ENCODE measurements at places on chromosomes 1 and 21. TPM values are rescaled to one million over a fixed set of nuclear protein-coding genes. Genes with fewer than 3 reads are reported as not detected.

Gene EXTL1
- 0.33 TPM for total RNA-seq

Gene HES3
- total RNA-seq = not detected

Gene MRPL55
- 52.3 TPM for total RNA-seq

Gene INTS11
- total RNA-seq = 121 TPM

Gene SERTAD4
- total RNA-seq = 2.6 TPM

Gene RNU1-3
- under 0.01 TPM for total RNA-seq

GRCh38 chr1:205800981-205801703 lies 11.9 kb downstream of the SLC41A1 start:
- H3K27ac ChIP-seq = peak overlapping the region; percentile 34
- no peak for DNase-seq
- H3K36me3 ChIP-seq = peaks cover 46% of the 10 kb centered on the region
- no peak overlapping the region for H3K4me3 ChIP-seq
- peaks cover 48% of the 10 kb centered on the region for H3K4me1 ChIP-seq
- no peaks in the 10 kb centered on the region for H3K27me3 ChIP-seq

DNA sequence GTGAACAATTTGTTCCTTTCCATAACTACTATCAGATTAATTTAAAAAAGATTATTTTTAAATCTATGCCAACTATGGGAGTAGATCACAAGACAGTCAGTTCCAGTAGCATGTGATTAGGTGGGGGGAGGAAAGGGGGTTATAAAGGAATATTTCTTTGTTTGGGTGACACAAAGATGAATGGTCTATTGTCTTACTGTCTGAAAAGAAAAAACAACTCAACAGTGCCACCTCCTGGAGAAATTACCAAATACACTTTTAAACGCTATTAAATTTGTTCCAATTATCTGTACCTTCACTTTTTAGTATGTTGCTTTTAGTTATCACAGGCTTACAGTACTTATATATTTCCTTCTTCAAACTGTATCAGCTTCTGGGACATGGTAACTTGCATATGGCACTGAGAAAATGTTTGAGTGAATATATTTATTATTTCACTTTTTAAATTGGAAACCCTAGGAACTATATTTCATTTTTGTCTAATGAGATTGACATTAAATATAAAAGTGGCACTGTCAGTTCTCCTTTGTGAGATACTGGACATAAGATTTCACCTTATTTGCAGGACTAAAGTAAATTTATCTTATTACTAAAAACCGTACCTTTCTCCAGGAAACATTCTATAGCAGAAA lies 1.7 kb upstream of the SORT1 start:
- peak overlapping the region; percentile 95 for H3K27ac ChIP-seq
- no peak overlapping the region for H3K4me3 ChIP-seq
- DNase-seq = no peak

DNA sequence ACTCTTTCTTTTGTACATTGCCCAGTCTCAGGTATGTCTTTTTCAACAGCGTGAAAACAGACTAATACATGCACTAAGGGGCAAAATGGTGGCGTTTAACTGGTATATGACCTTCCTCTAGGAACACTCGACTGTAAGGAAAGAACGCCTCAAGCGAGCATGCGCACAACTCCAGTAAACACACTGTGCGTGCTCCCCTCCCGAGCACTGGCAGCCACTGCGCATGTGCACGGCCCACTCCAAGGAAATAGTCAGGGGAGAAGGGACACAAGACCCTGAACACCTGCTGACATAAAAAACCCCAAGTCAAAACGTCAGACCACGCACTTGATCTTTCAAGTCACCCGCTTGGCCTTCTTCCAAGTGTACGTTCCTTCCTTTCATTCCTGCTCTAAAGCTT lies 173.5 kb downstream of the NPHP4 start:
- no peaks in the 10 kb centered on the region for H3K36me3 ChIP-seq
- no peaks in the 10 kb centered on the region for H3K4me1 ChIP-seq
- DNase-seq = no peak
- H3K27ac ChIP-seq = no peak overlapping the region

DNA sequence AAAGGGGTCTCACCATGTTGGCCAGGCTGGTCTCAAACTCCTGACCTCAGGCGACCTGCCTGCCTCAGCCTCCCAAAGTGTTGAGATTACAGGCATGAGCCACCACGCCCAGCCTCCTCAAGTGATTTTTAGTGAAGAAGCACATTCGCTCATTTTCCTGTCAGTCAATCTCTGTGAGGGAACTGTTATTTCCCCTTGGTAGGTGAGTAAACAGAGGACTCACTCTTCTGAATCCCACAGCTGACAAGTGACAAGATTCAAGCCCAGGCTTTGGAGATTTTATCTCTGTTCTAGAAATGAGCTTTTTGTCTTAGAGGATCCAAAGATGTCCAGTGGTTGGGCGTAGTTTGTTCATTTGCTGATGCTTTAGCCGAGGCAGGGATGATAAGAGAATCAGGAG lies 43.9 kb upstream of the TACSTD2 start:
- no peaks in the 10 kb centered on the region for H3K27me3 ChIP-seq
- H3K4me1 ChIP-seq = peaks cover 13% of the 10 kb centered on the region
- no peak overlapping the region for H3K27ac ChIP-seq
- DNase-seq = no peak
- H3K4me3 ChIP-seq = no peak overlapping the region

DNA sequence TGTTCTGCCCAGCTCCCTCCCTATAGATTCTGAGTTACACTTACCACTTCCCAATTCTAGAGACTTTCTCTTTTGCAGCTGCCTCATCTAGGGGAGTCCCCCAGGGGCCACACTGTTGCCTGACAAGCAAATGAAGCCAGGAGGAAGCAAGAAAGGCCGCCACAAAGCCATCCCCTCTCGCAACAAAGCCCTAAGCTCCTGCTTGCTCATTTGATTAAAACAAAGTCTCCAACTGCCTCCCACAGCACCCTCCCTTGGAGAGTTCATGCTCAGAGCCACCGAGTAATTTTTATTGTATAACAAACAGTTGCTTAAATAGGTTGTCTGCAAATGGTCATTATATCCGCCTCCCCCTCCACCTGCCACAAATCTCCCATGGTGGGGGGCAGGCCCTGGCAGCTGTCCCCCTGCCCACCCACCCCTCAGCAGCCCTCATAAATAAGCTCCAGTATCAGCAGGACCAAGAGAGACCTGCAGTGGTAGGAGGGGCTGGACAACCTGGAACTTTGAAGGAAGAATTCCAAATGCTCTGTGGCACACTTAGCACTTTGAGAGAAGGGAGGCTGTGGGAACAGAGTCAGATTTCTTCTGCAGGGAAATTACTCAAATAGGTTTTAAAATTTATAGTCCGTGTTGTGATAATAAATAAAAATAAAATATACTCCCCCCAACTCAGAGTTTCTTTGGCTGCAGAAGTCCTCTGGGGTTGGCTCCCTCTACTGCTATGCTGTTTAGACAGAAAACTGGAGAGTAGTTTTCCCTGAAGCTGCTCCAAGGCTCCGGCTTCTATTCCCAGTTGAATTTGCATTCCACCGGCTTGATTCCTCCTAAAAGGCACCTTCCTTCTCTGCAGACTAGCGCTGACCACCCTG lies 237.5 kb downstream of the TTLL7 start:
- no peaks in the 10 kb centered on the region for H3K27me3 ChIP-seq
- H3K4me1 ChIP-seq = no peaks in the 10 kb centered on the region

DNA sequence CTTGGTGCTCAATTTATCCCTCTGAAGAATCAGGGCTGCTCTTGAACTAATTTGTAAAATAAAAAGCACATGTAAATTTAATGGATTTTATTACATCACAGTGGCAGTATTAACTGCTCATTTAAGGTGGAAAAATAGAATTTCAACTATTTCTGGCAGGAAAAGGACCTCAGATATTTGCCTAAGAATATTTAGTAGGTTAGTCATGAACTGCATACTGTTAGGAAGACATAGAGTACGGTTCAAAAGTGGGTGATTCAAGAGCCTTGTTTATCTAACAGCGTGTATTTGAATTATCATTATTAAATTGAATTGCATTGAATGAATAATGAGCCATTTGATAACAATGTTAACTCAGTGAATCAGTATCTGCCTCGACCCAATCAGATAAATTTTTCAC lies 248.8 kb upstream of the PBX1 start:
- no peak overlapping the region for H3K27ac ChIP-seq
- H3K27me3 ChIP-seq = no peaks in the 10 kb centered on the region
- no peaks in the 10 kb centered on the region for H3K36me3 ChIP-seq
- no peak for DNase-seq

GRCh38 chr21:44436958-44437357 lies 18.4 kb upstream of the LRRC3 start:
- H3K4me1 ChIP-seq = peaks cover 14% of the 10 kb centered on the region
- no peak overlapping the region for H3K27ac ChIP-seq
- H3K4me3 ChIP-seq = no peak overlapping the region
- DNase-seq = no peak
- H3K27me3 ChIP-seq = no peaks in the 10 kb centered on the region
- no peaks in the 10 kb centered on the region for H3K36me3 ChIP-seq

DNA sequence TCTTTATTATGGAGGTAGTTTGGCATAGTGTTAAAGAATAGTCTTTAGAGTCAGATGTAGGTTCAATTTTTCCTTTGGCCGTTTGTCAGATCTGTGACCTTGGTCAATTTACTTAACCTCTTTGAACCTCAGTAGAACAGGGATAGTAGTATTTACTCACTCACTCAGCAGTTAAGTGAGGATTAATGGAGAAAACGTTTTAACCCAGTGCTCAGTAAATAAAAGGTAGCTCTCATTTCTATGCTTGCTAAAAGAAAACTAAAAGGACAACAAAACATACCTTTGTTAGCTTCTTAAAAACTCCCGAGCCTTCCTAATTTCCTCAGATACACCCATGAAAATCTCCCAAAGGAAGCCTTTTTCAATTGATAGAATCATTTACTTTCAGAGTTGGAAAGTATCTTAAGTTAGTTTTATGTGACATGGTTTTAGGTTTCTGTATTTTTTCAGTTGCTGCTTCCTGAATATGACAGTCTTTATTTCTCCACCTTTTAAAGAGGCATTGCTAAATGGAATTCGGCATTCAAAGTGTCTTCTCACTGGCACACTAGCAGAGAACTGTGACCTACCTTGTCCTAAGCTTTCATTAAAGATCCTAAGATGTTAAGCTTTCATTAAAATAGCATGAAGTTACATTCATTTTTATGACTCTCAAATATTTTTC lies 7.8 kb downstream of the ABCD3 start:
- H3K27ac ChIP-seq = no peak overlapping the region
- H3K4me1 ChIP-seq = peaks cover 78% of the 10 kb centered on the region
- H3K27me3 ChIP-seq = no peaks in the 10 kb centered on the region
- H3K36me3 ChIP-seq = no peaks in the 10 kb centered on the region
- no peak overlapping the region for H3K4me3 ChIP-seq
- no peak for DNase-seq

GRCh38 chr21:34928637-34929036 lies 120.5 kb downstream of the RUNX1 start:
- no peaks in the 10 kb centered on the region for H3K4me1 ChIP-seq
- no peak for DNase-seq
- H3K27me3 ChIP-seq = no peaks in the 10 kb centered on the region
- no peaks in the 10 kb centered on the region for H3K36me3 ChIP-seq
- H3K27ac ChIP-seq = no peak overlapping the region
- H3K4me3 ChIP-seq = no peak overlapping the region

- no peaks in the 10 kb centered on the region for H3K36me3 ChIP-seq
- H3K27ac ChIP-seq = no peak overlapping the region
- no peak for DNase-seq
- no peaks in the 10 kb centered on the region for H3K4me1 ChIP-seq
- H3K27me3 ChIP-seq = no peaks in the 10 kb centered on the region
Observed at GRCh38 chr1:160494620-160495019, 28.4 kb downstream of the SLAMF6 start.

DNA sequence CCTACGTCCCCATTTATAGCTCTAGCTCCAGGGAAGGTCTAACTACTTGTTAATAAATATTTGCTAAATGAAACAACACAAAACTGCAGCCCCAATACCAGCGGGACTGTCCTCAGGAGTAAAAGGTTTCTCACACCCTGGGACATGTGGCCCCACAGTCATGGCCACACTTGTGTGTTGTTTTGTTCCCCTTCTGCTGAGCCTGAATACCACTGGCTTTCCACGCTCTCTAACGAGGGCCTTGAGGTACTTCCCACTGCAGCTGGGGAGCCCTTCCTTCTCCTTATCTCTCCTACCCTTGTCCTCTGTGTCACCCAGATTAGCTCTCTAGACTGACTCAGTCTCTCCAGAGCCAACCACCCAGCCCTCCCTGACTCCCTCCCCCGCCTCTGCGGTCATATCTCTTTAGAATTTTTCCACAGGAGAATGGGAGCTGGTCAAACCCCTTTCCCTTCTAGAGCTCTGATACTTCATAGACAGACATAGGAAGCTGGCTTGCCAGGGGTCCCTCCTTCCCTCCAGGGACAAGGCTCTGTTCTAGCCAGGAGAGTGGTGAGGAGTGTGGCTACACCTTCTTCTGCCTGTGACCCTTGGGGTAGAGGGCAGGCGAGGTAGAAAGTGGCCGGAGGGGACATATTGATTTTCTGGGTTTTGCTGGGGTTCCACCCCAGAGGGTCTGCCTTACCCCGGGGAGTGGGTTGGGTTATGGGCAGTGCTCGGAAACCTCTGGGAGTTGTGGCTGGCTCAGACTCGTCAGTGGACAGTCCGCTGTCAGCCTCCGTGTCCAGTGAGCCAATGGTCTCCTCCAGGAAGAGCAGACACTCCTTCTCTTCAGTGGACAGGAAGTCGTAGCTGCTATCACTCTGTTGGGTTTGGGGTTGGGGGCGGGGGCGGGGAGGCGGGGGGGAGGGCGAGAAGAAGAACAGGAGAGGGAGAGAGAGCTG lies 8.1 kb downstream of the C1orf116 start:
- no peaks in the 10 kb centered on the region for H3K27me3 ChIP-seq
- peak overlapping the region; percentile 69 for H3K27ac ChIP-seq
- no peak overlapping the region for H3K4me3 ChIP-seq
- no peak for DNase-seq
- no peaks in the 10 kb centered on the region for H3K36me3 ChIP-seq

DNA sequence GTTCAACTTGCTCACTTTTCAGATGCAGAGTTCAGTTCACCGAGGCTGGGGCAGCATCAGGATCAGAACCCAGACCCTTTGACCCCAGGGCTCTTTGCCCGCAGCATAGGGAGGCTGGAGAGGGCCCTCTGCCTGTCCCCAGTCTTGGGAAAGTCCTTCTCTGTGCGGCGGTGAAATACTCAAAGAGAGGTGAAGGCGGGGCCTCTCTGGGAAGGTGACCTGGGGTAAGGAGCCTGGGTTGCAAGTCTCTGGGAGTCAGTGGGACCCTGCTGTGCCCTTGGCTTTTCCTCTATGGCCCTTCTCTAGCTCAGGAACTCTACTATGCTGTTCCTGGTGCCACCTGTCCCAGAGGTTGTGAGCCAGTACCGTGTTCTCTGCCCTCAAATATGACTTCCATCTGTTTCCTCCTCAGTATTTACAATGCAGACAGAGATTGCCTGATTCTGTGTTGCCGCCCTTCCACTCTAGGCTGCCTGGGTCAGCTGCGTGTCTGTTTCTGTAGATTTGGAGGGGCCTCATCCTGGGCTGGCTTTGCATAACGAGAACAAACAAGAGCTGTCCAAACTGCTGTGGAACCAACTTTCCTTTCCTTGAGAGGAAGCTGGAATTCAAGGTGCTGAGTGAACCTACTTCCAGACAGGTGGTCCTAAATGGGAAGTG lies 18.7 kb upstream of the ZBTB21 start:
- no peaks in the 10 kb centered on the region for H3K4me1 ChIP-seq
- no peaks in the 10 kb centered on the region for H3K27me3 ChIP-seq
- no peak overlapping the region for H3K4me3 ChIP-seq
- no peak for DNase-seq
- H3K27ac ChIP-seq = no peak overlapping the region

- no peaks in the 10 kb centered on the region for H3K27me3 ChIP-seq
- no peaks in the 10 kb centered on the region for H3K36me3 ChIP-seq
- DNase-seq = no peak
- peaks cover 21% of the 10 kb centered on the region for H3K4me1 ChIP-seq
- no peak overlapping the region for H3K4me3 ChIP-seq
- H3K27ac ChIP-seq = no peak overlapping the region
Observed at GRCh38 chr1:99622702-99623347, 23.1 kb upstream of the PALMD start.

Data from esophagus muscularis mucosa (tissue), 4 donors.